Activated CD8-positive, alpha-beta memory T cell treated with anti-CD3 and anti-CD28 coated beads for 4 hours (primary cell): ENCODE measurements at places on chromosomes 4 and X.

- no peak for DNase-seq
Measured at GRCh38 chr4:113452868-113453620, 308.5 kb downstream of the CAMK2D start.

- DNase-seq = no peak
Measured at GRCh38 chrX:118780911-118781310, 42.7 kb upstream of the ZCCHC12 start.

DNA sequence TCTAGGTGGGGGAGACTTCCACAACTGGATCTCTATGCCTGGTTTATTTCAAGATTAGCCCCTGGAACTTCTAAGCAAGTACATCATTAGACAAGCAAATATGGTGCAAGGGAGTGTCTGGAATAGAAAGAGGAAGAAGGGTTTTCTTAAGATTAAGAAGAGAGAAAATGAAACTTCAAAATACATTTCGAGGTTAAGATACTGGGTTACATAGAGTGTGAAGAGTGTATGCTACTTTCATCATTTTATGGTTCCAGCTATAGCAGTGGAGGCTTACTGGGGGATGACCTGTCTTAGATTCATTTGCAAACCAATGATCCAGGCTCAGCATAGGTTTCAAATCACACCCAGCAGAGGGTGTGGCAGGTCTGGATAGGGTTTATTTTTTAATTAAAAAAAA, 144.4 kb upstream of the GATB start:
- no peak for DNase-seq

- DNase-seq = no peak
Measured at GRCh38 chr4:60911127-60911526, 289.0 kb upstream of the ADGRL3 start.

DNA sequence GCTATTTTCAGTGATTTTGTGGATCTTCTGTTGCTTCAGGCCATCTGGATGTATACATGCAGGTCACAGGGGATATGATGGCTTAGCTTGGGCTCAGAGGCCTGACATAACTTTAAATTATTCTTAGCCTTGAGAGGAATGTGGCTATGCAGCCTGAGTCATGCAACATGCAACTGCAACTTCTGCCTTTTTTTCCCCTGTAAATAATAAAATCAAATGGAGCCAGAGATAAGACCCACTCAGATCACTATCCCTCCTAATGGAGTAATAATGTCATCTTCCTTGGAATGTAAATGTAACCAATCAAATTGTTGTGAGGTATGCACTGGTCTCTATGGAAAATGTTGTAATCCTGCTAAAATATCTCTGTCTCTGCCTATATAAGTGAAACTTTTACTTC, 54.9 kb downstream of the MAGEB17 start:
- DNase-seq = no peak

DNA sequence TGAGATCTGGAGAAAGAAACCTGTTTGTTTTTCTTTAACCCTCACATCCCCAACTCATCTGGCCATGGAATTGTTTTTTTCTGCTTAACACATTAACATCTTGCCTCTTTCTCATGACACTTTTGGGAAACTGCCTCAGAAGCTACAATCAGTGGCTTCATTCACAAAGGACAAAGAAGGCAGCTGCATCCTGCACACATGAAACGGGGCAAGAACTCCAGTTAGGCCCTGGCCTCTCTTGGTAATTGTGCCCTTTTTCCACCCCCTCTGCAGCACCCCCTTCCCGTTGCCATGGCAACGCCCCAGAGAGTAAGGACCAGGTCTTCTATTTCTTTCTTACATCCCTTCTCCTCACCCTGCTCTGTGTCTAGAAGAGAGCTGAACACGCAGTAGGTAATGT, 103.4 kb downstream of the PDGFRA start:
- DNase-seq = no peak

DNA sequence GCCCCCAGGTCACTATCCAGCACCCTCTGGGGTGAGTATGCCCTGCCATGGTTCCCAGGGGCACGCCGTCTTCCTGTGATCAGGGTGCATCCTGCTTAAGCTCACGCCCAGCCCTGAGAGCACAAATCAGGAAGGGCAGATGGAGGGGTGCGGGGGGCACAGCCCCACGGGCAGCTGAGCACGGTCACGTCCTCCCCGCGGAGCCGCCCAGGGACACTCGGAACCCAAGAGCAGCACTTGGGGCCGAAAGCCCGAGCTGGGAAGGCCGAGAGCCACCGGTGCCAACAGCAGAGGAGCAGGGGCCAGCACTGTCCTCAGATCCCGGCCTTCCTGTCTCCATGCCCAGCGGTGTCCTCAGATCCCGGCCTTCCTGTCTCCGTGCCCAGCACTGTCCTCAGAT, 21.5 kb downstream of the NELFA start:
- no peak for DNase-seq

GRCh38 chrX:131565909-131566308, 22.0 kb downstream of the OR13H1 start:
- DNase-seq = no peak

DNA sequence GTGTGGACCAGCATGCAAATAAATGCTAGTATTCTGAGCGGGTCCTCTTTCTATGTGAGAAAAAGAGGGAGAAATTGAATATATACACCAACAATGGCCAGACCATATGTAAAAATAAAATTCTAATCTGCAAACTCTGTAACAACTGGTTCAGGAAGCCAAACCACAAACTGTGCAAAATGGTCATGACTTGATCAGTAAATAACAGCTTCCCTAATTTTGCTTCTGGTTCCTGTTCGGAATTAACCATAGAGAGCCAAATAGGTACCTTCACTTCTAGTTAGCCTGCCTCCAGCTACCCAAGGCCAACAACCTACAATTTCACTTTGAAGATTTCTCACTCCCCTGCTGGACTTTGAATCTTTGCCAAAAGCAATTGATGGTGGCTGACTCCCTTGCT, 1313.2 kb downstream of the ADGRL3 start:
- DNase-seq = no peak

DNA sequence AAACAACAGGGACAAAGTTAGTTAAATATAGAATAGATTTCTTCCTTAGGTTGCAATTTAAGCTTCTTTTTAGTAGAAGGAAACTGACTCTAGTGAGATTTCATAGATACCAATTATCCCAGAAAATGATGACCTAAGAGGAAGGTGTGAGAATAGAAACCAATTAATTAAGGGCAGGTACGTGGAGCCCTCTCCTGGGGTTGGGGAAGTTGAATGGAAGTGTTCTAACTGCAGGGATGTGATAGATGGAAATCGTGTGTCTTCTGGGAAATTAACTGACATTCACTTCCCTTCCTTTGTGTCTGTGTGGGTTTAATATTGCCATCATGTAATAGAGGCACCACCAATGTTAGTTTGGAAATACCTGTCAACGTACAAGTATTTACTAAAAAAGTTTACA, 204.1 kb upstream of the ANK2 start:
- no peak for DNase-seq

GRCh38 chrX:129000018-129000417, 523.3 kb downstream of the SMARCA1 start:
- no peak for DNase-seq

- no peak for DNase-seq
Measured at GRCh38 chr4:43835869-43836268, 612.7 kb downstream of the KCTD8 start.

GRCh38 chrX:100973411-100973810, 3.9 kb downstream of the ARL13A start:
- DNase-seq = no peak

- DNase-seq = peak; percentile 72
Measured at GRCh38 chrX:53433651-53434639, at the start of gene HSD17B10. Gene HSD17B10 (minus strand): TSS chrX:53434370. CDS start chrX:53434345, 25 bp downstream.
